Activated gamma-delta T cell treated with anti-CD3 and anti-CD28 coated beads, Interleukin-2, amount 50 U/mL, for 16 hours (primary cell): ENCODE measurements at places on chromosomes 11 and 22.

- DNase-seq: no peak
Measured at GRCh38 chr22:21672107-21672629, 6.4 kb downstream of the PPIL2 start.

- no peak for DNase-seq
Measured at GRCh38 chr11:106193956-106194355, 116.5 kb downstream of the AASDHPPT start.

DNA sequence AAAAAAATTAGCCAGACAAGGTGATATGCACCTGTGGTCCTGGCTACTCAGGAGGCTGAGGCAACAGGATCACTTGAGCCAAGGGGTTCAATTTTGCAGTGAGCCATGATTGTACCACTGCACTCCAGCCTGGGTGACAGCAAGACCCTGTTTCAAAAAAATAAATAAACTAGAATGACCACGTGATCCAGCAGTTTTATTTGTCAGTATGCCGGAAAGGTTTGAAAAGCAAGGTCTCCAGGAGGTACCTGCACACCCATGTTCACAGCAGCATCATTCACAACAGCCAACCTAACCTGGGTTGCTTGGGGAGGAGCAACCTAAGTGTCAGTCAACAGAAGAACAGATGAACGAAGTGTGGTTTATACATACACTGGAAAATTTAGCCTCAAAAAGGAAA lies 78.7 kb upstream of the SEPTIN5 start:
- no peak for DNase-seq

DNA sequence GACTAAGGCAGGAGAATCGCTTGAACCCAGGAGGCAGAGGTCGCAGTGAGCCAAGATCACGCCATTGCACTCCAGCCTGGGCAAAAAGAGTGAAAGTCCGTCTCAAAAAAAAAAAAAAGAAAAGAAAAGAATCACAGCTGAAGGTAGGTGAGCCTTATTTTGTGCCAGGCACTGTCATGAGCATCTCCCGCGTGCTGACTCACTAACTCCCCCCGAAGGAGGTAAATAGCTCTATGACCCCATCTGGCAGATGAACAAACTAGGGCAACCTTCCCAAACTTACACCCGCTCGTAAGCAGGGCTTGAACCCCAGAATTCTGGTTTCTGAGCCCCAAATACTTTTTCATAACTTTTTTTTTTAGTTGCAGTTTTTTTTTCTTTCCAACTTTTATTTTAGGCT lies 60.3 kb downstream of the ANO1 start:
- no peak for DNase-seq

GRCh38 chr11:59263225-59263894 lies 50.6 kb upstream of the MPEG1 start:
- DNase-seq: no peak

GRCh38 chr11:64553554-64554201 lies 37.3 kb upstream of the SLC22A12 start:
- DNase-seq: peak; percentile 19

GRCh38 chr11:12174128-12174476 lies 63.7 kb downstream of the MICAL2 start:
- no peak for DNase-seq

- no peak for DNase-seq
Measured at GRCh38 chr11:57699813-57700212, 12.2 kb downstream of the MED19 start.

GRCh38 chr11:2700415-2701211 lies 819 bp upstream of the KCNQ1OT1 start:
- no peak for DNase-seq

DNA sequence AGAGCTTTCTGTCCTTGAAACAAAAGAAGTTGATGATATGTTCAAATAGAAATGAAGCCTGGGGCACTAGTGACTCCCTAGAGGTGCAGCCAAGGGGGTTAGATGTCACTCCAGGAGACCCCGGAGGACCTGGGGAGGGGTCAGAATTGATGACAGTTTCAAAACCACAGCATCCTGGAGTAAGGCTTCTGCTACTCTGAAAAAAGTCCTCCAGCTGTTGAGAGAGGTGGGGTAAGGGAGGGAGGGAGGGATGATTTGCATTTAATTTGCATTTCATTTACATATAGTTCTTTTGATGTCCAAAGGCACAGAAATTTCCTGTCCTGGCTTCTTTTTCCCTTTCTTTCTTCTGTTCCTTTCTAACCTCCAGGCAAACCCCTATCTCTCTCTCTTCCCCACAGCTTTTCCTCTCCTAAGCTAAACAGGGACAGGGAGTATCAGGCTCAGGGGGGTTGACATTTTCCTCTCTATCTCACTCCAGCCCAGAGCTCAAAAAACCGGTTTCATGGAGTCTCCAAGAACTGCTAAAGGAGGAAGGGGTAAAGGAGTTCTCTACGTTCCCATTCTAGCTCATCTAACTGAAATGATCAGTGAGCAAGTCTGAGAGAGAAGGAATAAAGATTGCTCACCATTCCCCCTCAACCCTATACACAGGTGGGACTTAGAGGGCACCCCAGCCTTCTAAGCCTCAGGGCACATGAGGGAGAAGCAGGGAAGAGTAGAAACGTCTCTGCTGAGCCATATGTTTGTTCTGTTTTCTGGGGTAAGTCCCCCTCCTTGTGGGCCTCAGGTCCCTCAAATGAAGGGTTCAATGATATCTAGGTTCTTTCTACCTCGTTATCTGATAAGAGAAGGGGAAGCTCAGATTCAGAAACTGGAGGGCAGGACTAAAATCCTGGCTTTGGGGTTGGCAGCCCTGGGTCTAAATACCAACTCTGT lies 3.5 kb upstream of the POU2F3 start:
- no peak for DNase-seq

- DNase-seq: no peak
Measured at GRCh38 chr11:76086743-76087635, 119.3 kb downstream of the WNT11 start.

GRCh38 chr11:36266767-36267166 lies 22.5 kb downstream of the COMMD9 start:
- DNase-seq: no peak

- DNase-seq: no peak
Measured at GRCh38 chr11:31986201-31986889, 104.5 kb upstream of the RCN1 start.

DNA sequence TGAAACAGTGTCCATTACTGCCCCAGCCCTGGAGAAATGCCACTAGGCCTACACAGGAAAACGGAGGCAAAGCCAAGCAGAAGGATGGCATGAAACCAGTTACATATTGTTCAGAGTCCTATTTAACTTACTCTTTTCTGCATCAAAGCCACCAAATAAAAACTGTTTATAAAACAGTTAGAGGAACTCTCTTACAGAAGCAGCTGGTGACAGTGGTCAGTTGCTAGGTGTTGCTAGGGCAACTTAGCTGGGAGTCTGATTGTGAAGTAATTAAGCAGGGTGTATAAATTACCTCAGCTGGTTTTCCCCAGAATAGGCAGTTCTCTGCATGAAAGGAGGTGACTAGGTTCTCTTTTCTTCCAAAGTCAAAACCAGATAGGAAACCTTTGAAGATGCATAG lies 115.6 kb upstream of the ZBED5 start:
- no peak for DNase-seq

DNA sequence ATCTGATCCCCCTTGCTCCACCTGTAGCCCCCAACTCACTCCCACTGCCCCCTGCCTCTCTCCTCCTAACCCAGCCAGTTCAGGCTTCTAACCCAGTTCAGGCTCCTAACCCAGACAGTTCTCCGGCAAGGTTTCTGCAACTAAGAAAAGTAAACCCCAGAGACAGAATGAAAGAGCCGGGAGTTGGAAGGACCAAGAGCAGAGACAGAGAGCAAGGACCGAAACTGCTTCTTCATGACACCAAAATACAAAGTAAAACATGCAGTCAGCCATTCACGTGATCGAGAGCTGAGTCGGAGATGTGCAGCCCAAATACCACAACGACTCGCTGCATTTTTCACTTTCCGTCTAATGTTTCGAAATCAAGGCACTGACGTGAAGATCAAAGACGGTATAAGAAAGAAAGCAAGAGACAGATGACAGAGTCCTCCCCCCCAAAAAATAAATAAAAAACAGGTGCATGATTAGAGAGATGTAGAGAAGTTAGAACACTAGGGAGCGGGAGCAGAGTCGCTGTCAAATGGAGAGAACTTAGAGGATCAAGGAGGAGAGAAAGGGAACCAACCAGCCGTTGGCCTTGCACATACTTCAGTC lies 884 bp downstream of the IL10RA start:
- DNase-seq: no peak

DNA sequence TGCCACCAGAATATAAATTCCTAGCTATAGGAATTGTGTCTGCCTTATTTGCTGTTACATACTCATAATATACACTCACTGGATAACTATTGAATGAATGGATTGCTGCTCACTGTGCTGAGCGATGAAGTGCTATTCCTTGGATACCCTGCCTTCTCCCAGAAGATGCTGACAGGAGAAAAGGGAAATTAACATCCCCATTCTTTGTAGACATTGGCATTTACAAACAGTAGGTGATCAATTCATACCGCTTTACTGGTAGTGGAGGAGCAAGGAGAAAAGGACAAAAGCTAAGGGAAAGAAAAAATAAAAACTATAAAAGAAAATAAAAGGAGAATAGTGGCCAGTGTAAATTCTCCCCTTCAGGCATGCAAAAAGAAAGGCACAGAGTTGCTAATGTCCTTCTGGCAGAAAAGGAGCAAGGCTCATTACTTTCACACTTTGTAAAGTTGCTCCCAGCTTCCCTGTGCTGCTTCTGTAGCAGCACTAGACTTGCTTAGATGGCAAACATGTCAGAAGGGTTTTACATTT lies 183.0 kb downstream of the LUZP2 start:
- no peak for DNase-seq

GRCh38 chr11:48123934-48124755 lies 92.5 kb upstream of the OR4B1 start:
- DNase-seq: no peak

DNA sequence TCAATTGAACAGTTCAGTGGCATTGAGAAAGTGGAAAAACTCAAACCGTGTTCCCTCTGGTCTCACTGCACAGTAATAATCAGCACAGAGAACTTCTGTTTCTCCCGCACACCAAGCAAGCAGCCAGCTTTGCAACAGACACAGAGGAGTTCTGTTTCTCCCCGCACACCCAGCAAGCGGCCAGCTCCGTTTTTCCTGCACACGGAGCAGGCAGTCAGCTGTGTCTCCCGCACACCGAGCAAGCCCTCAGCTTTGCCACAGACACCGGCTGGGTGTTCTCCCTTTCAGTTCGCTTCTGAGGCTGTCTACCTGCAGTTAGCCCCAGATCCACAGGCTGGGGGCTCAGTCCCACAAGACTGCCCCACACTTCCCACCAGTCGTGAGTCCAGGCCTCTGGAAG lies 9.9 kb upstream of the TALDO1 start:
- no peak for DNase-seq

DNA sequence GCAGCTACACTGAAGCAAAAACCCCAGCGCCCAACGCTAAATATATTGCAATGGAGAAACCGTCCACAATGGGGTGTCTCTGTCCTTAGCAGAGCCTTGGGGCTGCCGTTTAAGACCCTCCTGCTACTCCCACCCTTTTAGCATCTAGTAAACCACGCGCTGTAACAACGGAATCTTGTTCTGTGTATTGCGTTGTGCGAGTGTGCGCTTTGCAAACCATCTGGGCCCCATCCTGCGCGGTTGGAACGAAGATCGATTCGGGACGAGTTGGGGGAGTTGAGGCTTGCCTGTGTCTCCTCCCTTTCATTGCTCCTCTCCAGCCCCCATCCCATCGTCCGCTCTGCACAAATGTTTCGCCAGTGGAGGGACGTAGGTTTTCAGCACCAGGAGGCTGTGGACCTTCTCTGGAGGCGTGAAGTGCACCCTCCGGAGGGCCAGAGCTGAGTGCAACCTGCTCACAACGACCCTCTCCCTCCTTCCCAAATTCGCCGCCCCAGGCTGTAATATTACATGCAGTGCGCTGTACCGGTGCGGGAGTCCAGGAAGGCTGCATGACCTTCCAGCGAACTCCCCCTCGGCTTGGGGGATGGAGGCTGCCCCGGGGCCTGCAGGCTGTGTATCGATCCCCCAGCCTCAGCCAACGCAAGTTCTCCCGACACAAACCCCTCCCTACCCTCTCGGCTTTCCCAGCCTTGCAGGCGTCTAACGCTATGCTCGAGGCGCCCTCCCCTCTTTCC lies 1.6 kb upstream of the KMT2A start:
- peak; percentile 22 for DNase-seq

GRCh38 chr22:50305923-50306566 lies 1.4 kb downstream of the PLXNB2 start:
- no peak for DNase-seq

GRCh38 chr11:14673824-14674405 lies 30.3 kb downstream of the PDE3B start:
- no peak for DNase-seq

GRCh38 chr22:25482091-25482760 lies 82.2 kb upstream of the GRK3 start:
- DNase-seq: no peak

GRCh38 chr22:20624161-20624616 lies 116.8 kb downstream of the MED15 start:
- DNase-seq: no peak

DNA sequence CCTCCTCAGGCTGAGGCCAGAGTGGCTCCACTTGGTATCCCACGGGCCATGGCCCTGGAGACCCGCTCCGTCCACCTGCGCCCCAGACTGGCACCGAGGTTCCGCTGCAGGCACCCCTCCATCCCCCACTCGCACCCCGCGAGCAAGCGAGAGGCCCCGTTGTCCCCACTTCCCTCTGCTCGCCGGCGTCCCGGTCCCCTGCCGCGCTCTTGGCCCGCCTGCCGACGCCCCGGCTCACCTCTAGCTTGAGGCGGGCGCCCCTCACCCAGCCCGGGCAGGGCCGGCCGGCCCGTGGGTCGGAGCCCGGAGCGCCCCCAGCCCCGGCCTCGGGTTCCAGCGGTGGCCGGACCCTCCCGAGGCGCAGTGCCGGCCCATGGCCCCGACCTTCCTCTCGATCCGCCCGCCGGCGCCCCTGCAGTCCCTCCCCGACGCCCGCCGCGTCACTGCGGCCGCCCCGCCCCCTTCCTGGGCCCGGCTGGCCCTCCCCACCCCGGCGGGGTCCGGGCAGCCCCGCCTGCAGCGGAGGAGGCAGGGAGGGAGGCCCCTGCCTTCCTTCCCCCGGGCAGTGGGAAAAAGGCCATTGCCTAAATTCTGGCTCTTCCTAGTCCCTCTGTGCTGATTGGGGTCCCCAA lies at the start of gene PITPNM1:
Gene PITPNM1 (minus strand): TSS at position 414 of the 632 bp plus-strand sequence. CDS start 1,183 bp downstream, outside the sequence.
- peak; percentile 62 for DNase-seq

DNA sequence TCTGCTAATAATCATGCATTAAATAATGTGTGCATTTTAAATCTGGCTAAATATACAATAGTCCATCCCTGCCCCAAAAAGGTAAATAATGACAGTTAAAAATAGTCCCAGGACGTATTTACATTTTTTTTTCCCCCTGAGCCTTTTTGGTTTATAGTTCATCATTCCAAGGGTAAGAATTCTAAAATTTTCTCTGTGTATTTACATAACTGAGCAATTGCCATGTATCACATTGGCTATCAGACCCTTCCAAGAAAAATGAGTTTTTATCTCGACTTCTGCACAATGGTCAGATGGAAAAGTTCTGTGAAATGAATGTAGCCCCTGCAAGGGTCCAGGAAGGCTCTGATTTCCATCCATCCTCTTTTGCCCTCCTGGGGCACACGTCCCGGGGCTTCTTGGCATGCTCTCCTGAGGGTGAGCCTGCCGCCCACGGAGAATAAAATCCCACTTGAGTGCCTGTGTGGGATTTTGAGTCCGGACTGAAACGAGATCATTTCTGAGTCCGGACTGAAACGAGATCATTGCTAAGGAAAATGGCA lies 94.1 kb upstream of the ANO1 start:
- DNase-seq: no peak
